Fibroblast of gingiva (primary cell): ENCODE measurements at places on chromosomes 6 and 20.

GRCh38 chr6:39841923-39842322 lies 49.7 kb downstream of the DAAM2 start:
- no peak for DNase-seq

- peak; percentile 31 for DNase-seq
These were observed 48.2 kb downstream of the FRK start for GRCh38 chr6:116012471-116012949.

GRCh38 chr6:15735567-15736265 lies 72.9 kb upstream of the DTNBP1 start:
- DNase-seq = no peak

DNA sequence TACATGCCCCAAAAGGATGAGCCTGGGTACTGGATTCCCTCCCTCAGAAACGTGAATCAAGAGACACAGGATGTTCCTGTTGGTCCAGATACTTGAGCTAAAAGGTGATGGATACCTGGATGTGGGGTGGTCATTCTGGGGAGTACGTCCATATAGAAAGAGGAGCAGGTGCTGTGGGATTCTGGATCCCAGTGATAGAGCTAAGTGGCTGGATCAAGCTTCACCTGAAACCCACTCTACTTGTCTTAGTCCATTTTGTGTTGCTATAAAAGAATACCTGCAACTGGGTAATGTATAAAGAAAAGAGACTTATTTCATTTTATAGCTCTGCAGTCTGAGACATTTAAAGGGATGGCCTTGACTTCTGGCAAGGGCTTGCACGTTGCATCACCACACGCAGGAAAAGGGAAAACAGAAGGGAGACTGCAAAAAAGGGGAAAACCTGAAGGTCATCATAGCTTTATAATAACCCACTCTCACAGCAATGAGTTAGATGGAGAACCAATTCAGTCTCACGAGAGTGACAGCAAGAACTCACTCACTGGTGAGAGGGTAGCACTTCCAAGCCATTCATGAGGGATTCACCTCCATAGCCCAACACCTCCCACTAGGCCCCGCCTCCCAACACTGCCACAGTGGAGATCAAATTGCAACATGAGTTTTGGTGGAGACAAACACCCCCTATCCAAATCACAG lies 31.2 kb downstream of the RIPOR3 start:
- no peak for DNase-seq

DNA sequence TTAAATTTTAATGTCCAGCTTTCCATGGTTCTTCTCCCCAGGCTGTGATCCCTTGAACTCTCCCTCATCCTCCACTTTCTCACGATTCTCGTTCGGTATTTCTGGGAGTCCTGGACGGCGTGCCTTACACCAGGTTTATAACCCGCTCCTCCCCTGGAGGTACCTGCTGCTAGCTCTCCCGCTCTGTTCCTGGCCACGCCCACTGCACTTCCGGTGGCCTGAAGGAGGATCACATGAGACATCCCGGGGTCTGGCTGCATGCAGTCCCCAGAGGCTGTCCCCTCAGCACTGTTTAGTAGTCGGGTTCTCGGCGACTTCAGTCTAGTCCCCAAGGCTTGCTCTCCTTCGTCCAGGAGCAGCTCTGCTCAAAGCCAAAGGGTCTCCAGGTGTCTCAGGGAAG lies 28.4 kb upstream of the GCLC start:
- DNase-seq = no peak

GRCh38 chr6:82909551-82909950 lies 156.1 kb downstream of the UBE3D start:
- DNase-seq = no peak

- no peak for DNase-seq
These were observed 15.0 kb upstream of the MAFB start for GRCh38 chr20:40703975-40704530.

- no peak for DNase-seq
These were observed 26.3 kb upstream of the UBR2 start for GRCh38 chr6:42537536-42537935.

DNA sequence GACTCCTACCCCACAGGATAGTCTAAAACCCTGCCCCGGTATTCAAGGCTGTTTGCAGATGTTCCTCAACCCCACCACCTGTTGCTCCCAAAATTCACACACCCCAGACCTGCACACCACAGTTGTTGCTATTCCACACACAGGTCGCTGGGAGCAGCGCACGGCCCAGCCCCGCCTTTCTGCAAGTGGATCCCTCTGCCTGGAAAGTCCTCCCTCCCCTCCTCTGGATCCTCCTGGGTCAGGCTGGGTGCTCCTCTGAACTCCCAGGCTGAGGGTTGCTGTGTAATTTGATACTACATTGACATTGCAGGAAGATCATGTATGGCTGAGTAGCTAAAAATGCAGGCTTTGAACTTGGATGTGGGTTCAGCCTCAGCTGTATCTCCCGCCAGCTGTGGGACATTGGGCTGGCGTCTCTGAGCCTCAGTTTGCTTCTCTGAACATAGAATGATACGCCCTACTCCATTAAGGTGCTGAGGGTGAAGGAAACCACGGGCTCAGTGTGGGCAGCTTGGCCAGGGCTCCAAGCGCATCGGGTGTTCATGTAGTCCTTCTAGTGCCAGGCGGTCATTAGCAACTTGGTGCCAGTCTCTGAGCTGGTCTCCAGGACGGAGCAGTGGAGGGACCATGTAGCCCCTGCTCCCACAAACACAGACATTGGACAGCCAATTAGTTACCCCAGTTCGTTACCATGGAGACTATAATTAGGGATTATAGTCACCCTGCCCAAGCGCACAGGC lies 13.9 kb upstream of the CCN5 start:
- DNase-seq = peak; percentile 45

GRCh38 chr6:4851035-4851434 lies 74.8 kb downstream of the CDYL start:
- DNase-seq = no peak

GRCh38 chr6:18328540-18328939 lies 58.6 kb upstream of the RNF144B start:
- no peak for DNase-seq

DNA sequence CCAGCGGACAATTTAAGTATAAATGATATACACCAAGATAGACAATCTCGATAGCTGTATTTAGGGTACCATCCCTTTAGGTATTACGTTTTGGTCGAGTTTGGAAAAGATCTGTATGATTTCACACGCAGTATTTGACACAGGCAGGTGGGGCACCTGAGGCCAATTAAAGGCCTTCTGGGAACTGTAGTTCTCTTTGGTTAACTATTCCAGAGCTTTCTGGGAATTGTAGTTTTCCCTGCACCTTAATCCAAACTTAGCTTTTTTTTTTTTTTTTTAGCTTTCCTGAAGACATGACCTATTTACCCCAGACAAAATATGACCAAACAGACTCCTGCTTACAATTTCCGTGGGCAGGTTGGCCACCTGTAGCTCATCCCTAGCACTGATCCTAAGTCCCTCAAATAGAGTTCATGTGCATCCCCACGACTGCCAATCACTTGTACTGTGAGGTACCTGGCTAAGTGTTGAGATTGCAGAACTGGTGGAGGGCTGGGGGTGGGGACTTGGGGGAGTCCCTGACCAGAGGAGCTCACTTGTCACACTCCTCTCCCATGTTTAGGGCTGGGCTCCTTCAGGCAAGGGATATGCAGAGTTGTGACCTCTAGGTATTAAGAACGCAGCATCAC lies 999 bp upstream of the EHMT2 start:
- DNase-seq = no peak
